ENCODE measurements at places on chromosomes 2 and 18.
A peak's percentile ranks its signal among the peaks of the same experiment; 100 is the strongest.

GRCh38 chr2:228268756-228269155 lies 87.3 kb upstream of the SPHKAP start:
- no peak for DNase-seq

GRCh38 chr2:215435870-215436704 lies at the start of gene FN1:
Gene FN1 (minus strand): TSS chr2:215436068. CDS start chr2:215435802, 266 bp downstream.
- peak; percentile 63 for DNase-seq

GRCh38 chr2:110854355-110855081 lies 122.1 kb downstream of the ACOXL start:
- DNase-seq, result no peak

GRCh38 chr2:126307740-126308139 lies 348.2 kb upstream of the GYPC start:
- no peak for DNase-seq

DNA sequence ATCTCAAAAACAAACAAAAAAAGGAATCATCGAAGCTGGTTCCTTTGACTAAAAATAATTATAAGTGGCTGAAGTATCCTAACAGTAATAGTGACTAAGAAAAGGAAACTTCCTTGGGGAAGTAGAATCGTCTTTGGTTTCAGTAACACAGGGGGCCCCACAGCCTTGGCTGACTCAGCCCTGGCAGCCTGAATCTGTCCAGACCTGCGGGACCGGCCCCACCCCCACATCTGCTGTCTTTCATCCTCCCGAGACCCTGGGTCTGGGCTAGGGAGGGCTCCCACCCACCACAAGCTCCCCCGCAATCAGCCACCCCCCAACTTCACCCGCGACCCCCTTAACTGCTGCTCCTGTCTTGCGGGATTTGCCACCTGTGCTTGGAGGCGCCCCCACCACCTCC lies 1452.6 kb upstream of the ACVR2A start:
- no peak for DNase-seq

- no peak for DNase-seq
Measured at GRCh38 chr2:30511122-30512083, 64.4 kb downstream of the LCLAT1 start.

DNA sequence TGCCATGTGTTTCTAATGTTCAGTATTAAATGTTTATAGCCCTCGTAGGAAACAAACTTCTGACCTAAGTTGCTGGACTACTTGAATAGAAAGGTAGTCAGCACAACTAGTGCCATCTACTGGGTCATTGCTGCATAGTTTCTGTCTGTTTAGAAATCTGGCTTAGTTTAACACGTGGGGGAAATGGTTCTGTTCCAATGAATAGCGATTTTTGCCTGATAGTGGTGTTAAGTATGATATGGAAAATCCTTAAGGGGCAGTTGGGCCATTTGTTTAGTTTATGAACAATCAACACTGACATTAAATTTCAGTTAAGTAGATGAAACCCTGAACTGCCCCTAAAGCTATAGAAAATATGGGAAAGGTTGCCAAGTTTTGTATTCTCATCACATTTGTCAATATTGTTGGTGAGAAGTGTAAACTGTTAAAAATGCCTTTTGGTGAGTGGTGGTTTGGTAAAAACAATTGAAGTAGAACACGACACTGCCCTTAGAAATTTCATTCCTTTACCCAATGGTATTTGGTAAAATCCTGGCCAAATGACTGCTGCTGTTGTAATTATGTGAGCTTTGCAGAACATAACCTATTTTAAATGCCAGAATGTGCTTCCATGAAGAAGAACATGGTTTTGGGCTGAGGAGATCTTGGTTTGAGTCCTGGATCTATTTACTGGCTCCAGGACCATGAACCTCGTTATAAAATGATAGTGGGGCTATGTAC lies 13.2 kb downstream of the NABP1 start:
- DNase-seq, result peak; percentile 20

DNA sequence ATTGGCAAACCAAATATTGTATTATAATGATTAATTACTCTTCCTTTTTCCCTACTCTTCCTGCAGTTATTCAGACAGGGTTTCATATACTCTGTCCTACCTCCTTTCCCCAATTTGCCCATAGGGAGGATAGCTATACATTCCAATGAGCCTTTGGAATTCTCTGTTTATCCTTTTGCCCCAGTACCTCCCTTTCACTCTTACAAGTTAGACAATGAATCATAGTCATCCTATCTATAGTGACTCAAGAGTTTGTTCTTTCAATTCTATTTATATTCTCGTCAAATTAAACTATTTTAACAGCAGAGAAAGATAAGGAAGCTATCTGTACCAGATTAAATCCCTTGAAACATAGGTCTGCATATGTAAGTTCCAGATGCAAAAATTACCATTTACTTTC lies 437.5 kb downstream of the NR4A2 start:
- DNase-seq, result no peak

DNA sequence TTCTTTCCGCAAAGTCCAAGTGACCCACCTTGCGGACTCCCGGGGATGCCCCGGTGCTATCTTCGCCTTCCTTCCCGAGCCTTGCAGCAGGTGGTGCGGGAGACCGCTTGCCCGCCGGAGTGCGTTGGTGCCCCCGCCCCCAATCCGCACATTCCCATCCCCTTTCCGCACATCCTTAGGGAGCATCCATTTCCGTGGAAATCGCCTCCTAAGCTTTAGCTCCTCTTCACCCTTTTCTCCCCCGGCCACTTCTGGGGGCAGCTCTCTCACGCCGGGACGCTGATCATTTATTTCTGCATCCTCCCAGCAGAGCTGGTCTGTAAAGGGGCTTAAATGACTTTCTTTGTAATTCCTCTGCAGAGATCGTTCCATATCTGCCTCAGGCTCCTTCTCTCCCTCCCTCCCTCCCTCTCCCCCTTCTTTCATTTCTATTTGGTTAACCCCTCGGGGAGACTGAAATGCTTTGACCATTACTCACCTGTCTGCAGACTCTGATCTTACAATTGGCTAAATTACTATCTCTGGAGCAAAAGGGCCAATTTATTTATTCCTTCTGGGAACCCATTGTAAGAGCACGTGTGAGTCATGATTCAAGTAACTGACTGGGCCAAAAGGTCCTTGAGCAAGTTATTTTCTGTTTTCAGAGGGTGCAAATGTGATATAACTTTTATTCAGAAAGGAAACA lies 1.3 kb upstream of the LYPD1 start:
- DNase-seq, result no peak

DNA sequence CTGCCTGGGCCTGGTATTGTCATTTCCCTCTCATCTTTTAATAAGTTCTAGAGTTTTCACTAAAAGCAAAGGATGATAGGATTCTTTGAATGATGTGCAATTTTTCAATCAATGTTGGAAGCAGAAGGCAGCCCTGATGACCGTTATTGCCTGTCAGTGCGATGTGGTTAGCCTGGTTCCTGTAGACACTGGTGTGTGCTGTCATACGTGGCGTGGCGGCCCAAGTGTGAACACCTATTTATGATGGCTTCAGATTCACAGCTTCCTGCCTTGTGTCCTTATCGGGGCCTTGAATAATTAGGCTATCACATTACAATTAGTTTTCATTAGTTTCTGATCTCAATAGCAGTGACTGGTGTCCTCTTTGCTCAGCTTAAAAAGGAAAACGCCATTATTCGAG lies 218.5 kb downstream of the TPGS2 start:
- no peak for DNase-seq

DNA sequence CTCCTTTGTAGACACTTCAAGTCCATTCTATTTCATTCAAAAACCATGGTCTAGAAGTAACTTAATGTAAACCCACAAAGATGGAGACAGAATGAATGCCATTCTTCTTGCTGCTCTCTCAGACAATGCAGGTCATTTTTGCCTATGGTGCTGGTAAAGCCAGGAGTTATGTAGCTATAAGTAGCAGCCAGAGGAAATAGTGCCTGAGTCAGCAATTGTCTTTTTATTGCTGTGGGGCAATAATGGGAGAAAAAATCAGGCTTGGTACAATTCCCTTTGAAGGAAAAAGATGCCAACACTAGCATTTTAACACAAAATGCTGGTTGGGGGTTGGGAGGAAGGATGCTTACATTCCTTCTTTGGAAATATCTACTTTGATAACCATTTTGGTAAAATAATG lies 43.5 kb downstream of the SCN1A start:
- no peak for DNase-seq

DNA sequence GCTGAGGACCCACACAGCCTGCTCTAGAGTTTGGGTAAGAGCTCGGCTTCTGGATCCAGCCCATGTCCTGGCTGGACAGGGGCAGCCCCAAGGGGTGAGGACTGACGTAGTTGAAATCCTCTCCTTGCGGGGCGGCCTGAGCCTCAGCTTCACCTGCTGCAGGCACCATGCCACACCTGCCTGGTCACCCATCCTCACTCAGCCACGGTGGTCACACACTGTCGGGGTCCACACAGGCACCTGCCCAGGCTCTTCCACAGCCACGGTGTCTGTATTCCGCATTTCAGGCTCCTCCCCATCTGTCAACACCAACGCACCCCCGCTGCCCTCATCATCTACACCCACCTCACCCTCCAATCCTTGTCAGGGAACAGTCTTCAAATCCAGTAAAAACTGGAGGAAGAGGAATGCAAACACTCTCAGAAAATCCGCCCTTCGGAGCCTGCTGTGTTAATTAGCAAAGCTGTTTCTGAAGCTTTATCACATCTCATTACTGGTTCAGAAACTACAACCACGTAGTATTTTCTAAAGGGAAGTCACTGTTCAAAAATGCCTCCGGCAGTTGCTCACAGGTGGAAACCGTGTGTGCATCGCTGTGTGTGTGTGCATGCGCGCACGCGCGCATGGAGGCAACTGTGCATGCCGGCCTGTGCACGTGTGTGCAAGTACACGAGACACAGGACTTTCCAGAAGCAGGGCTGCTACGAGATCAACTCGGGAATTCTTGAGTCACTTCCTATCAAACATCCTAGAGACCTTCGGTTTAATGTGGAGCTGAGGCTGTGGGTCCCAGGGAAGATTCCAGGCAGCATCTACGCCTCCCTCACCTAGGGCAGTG lies 38.2 kb downstream of the SLC66A2 start:
- DNase-seq, result no peak

GRCh38 chr2:53785366-53785765 lies 1.4 kb downstream of the ASB3 start:
- no peak for DNase-seq

DNA sequence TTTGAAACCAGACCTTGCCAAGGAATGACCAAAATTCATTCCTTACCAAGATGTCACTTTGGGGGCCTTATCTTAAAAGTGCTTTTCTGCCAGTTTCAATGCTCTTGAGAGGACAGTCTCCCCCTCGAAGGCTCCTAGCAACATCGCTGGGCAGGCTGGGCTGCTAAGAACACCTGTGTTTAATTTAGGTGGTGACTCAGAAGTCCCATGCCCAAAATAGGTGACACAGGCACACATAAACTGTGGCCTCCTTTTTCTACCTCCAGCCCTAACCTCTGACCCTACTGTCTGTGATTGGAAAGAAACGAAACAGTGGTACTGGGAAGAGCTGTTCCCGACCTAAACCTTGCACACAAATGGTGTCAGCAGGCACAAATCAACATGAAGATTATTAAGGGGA lies 28.7 kb upstream of the ROCK2 start:
- no peak for DNase-seq

DNA sequence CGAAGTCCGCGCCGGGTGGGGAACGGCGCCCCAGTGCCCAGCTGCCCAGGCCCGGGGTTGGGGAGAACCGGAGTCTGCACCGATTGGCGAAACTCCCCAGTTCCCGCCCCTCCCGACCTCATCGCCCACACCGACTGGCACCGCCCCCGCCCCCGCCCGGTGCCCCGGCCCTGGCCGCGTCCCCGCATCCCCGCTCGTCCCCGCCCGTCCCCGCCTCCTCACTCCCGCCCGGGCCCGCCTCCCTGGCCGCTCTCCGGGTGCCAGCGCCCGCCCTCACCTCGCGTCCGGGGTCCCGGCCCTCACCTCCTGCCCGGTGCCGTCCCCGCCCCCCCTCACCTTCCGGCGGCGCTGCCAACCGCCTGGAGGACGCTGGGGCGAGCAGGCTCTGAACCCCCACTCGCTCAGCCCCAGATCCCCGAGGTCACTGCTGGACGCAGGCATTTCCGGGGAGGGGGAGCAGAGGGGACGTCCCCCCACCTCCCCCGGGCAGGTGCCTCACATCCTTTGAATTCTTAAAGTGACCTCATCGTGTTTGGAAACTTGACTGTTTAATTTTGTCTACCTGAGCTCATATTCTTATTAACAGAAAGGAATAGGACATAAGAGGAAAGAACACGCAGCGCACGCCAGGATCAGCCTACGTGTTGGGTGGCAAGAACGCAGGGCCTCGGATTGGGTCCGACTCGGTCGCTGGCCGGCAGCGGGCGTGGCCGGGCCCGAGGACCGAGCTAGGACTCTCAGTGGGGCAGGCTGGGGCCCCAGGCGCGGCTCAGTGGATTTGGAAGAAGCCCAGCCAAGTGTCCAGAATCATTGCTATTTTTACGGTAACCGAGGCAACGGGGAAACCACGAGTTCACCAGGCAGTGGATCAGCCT lies at the start of gene FAM110C:
Gene FAM110C (minus strand): TSS at position 35 of the 875 bp plus-strand sequence. CDS start 120 bp downstream, outside the sequence.
- DNase-seq, result peak; percentile 54

GRCh38 chr2:144403933-144404332 lies 116.0 kb downstream of the ZEB2 start:
- DNase-seq, result no peak

DNA sequence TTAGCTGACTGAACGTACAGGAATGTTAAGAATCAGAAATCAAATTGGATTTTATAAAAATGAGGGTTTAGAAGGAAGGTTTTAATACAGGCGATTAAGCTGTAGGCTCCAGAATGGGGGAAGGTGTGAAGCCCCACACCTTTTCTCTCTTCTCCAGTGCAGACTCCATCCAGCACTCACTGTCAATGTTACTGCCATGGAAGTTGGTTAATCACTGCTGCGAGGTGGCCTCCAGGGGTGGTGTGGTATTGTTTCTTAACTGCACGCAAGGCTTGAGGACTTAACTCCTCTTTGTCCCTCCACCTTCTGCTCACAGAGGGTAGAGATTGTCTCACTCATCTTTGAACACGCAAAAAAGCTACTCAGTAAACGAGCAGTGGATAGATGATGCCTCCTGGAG lies 26.9 kb upstream of the YWHAQ start:
- DNase-seq, result no peak

DNA sequence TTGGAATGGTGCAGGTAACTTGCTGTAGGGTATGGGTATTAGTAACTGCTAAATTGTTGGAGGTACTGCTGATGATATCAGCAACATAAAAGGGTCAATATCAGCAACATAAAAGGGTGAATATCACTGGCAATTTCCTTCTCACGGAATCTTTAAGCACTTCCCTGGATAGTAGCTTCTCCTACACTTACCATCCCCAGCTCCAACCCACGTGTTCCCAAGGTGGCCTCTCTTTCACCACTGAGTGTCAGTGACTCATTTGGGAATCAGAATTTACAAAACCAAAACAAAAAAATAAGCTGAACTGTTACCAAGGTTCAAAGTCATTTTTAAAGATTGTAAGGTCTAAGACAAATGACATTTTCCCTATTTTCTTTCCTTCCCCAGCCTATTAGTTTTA lies 70.8 kb downstream of the LRP2 start:
- no peak for DNase-seq

GRCh38 chr2:45741161-45741850 lies 89.8 kb downstream of the PRKCE start:
- no peak for DNase-seq

DNA sequence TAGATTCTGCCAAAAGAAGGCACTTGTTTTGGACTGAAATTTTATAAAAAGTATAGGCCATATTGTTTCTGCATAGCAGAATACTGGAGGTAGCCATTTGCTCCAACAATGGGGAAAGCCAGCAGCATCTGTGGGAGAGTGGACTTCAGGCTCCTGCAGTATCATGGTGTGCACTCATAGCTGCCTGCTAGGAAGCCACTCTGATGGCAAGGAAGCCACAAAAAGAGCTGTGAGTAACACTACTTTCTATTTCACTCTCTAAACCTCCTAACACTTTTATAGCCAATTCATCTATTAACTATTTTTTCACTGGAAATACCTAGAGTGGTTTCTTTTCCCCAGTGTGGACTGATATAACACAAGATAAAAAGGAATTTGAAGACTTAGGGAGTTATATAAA lies 144.4 kb upstream of the KCNJ3 start:
- no peak for DNase-seq

All from activated naive CD4-positive, alpha-beta T cell treated with Interleukin-2 at 50 U/mL for 16 hours (primary cell).